ENCODE measurements at places on chromosomes 12 and 14.

GRCh38 chr12:70964867-70965510 lies 44.5 kb upstream of the PTPRR start:
- DNase-seq, result no peak

GRCh38 chr12:124906606-124907261 lies 7.7 kb downstream of the UBC start:
- no peak for DNase-seq

GRCh38 chr14:74968811-74969210 lies 13.4 kb upstream of the PGF start:
- DNase-seq, result no peak

GRCh38 chr14:29757711-29758233 lies 169.9 kb downstream of the PRKD1 start:
- no peak for DNase-seq

DNA sequence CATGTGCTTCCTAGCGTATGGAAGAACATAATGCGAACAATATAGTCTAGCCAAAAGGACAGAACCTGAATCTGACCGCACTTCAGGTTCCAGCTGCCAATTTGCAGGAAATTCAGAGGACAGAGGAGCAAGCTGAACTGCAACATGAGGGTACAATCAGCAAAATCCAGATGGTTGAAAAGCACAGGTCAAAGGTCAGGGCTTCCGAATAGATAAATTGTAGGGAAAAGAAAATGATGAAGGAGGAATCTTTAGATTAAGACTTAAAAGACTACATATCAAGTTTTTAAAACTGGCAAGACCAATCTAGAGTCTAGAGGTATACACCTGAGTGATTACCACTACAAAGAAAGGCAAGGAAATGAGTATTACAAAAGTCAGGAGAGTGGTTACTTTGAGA lies 42.1 kb upstream of the SELPLG start:
- DNase-seq, result no peak

Measured in activated CD4-positive, CD25-positive, alpha-beta regulatory T cell (primary cell).